ENCODE measurements at places on chromosomes 3 and 15.
A peak's percentile ranks its signal among the peaks of the same experiment; 100 is the strongest.

- H3K27me3 ChIP-seq = peaks cover 8% of the 10 kb centered on the region
- DNase-seq = no peak
- H3K4me1 ChIP-seq = peaks cover 4% of the 10 kb centered on the region
- no peak overlapping the region for H3K27ac ChIP-seq
- no peaks in the 10 kb centered on the region for H3K36me3 ChIP-seq
- H3K4me3 ChIP-seq = no peak overlapping the region
Observed at GRCh38 chr3:69443457-69443920, 57.6 kb upstream of the FRMD4B start.

DNA sequence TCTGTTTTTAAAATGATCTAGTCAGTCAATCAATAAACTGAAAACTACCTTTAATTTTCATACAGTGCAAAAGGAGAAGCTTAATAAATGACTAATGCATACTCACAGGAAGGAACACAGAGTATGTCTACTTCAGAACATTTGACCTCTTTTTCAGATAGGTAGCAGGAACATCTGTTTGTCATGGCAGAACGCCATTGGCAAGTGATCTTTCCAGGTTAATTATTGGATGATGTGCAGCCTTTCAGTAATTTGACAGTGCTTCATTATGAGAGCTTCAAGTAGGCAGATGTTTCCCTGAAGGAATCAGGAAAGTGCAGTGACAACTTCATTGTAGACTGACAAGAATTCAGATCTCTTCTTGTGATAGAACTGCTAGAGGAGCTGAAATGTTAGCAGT lies 325.0 kb downstream of the OTOL1 start:
- H3K27me3 ChIP-seq = no peaks in the 10 kb centered on the region
- DNase-seq = no peak
- H3K4me1 ChIP-seq = no peaks in the 10 kb centered on the region
- H3K27ac ChIP-seq = no peak overlapping the region

DNA sequence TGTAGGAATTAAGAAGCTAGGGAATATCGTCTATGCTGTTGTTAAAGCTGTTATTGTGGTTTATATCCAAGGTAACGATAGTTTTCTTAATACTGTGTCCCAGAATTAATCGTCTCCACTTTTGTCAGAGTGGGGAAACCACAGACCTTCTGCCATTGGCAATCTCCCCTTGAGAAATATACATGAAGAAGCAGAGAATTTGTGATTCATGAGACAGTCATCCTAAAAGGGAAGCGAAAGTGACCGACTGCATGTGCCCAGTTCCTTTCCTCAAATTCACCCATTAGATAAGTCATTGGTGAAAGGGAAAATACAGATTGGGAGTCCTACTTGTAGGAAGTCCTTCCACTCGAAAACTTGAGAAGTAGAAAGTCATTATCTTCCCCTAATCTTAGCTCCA lies 26.6 kb downstream of the DIPK2A start:
- H3K27ac ChIP-seq = no peak overlapping the region
- H3K27me3 ChIP-seq = no peaks in the 10 kb centered on the region
- no peak overlapping the region for H3K4me3 ChIP-seq
- peaks cover 11% of the 10 kb centered on the region for H3K36me3 ChIP-seq
- H3K4me1 ChIP-seq = no peaks in the 10 kb centered on the region
- DNase-seq = no peak

GRCh38 chr3:13349823-13350222 lies 70.3 kb downstream of the NUP210 start:
- peaks cover 83% of the 10 kb centered on the region for H3K36me3 ChIP-seq
- no peaks in the 10 kb centered on the region for H3K27me3 ChIP-seq
- H3K4me3 ChIP-seq = no peak overlapping the region
- DNase-seq = no peak

DNA sequence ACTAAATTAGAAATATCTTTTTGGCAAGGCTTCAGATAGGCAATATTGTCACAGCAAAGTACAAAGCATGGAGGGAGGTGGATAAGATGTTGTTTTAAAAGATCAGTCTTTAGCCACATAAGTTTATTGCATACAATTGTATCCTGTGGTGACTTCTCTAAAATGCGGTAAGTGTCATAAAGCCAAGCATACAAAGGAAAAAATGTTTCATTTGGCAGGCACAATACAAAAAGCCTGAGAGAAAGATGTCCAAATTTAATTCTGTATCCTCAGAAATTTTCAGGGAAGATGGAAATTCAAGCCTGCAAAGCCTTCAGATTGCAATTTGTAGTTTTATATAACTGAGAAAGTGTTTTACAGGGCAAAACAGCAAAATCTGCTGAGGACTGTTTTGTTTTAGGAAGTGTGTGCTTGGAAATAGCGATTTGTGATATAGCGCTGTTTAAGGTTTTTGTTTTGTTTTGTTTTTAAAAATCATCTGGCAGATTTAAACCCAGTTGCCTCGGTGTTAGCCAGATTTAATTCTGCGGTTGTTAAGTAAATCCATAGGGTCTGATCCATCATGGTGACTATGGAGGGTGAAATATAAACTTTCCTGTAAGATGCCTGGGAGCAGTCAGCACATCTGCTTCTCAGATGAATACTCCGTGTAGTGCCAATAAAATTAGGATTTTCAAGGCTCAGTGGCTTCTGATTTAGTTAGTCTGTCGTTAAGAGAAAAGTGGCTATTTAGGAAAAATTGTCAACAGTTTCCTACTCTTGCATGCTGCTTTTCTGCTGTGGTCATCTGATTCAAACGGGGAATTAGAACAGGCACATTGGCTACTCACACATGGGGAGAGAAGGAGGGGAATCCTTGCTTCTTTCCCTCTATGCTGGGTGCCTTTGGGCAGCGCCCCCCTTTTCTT lies 8.0 kb downstream of the KAT2B start:
- peaks cover 82% of the 10 kb centered on the region for H3K4me1 ChIP-seq
- H3K36me3 ChIP-seq = peaks cover 60% of the 10 kb centered on the region
- H3K27me3 ChIP-seq = no peaks in the 10 kb centered on the region
- peak overlapping the region; percentile 1 for H3K27ac ChIP-seq
- DNase-seq = no peak
- no peak overlapping the region for H3K4me3 ChIP-seq

DNA sequence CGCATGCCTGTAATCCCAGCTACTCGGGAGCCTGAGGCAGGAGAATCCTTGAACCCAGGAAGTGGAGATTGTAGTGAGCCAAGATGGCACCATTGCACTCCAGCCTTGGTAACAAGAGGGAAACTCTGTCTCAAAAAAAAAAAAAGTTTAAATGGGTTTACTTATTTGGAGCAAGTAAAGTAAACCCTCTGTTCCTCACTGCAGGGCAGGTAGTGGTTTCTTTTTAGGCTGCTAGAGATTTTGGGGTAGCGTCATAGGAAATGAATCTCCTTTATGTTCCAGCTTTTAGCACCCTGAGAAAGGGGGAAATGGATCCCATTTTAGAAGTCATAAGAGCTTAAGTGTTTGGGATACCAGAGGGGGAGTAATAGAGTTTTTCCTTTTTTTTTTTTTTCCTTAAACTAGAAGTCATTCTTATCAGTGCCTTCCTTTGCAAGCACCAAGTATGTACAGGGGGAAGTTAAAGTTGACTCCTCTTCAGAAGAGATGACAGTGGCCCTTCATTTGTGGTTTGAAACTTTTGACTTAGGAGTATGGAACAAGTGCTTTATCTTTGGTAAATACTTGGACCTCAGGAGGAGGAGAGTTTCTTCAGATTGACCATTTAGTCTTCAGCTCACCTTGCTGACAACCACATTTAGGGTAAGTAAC lies 8.0 kb downstream of the PXK start:
- DNase-seq = no peak
- H3K4me3 ChIP-seq = no peak overlapping the region
- peaks cover 39% of the 10 kb centered on the region for H3K36me3 ChIP-seq
- peak overlapping the region; percentile 22 for H3K27ac ChIP-seq

- H3K27ac ChIP-seq = peak overlapping the region; percentile 57
- H3K36me3 ChIP-seq = peaks cover 76% of the 10 kb centered on the region
- H3K27me3 ChIP-seq = no peaks in the 10 kb centered on the region
Observed at GRCh38 chr15:70091726-70092463, 5.8 kb downstream of the TLE3 start.

- H3K4me3 ChIP-seq = no peak overlapping the region
- H3K27ac ChIP-seq = no peak overlapping the region
- peak; percentile 43 for DNase-seq
- peaks cover 18% of the 10 kb centered on the region for H3K4me1 ChIP-seq
- H3K27me3 ChIP-seq = peaks cover 20% of the 10 kb centered on the region
Observed at GRCh38 chr3:46214751-46215352, 6.7 kb upstream of the CCR1 start.

- peaks cover 7% of the 10 kb centered on the region for H3K36me3 ChIP-seq
- no peak for DNase-seq
- H3K27me3 ChIP-seq = peaks cover 11% of the 10 kb centered on the region
- peaks cover 12% of the 10 kb centered on the region for H3K4me1 ChIP-seq
Observed at GRCh38 chr3:196971094-196971698, 2.6 kb upstream of the PIGZ start.

GRCh38 chr3:158830391-158830790 lies 28.5 kb downstream of the MFSD1 start:
- H3K27ac ChIP-seq = no peak overlapping the region
- no peaks in the 10 kb centered on the region for H3K36me3 ChIP-seq
- no peak for DNase-seq
- no peak overlapping the region for H3K4me3 ChIP-seq

- H3K36me3 ChIP-seq = no peaks in the 10 kb centered on the region
- no peaks in the 10 kb centered on the region for H3K4me1 ChIP-seq
- H3K27ac ChIP-seq = no peak overlapping the region
- DNase-seq = no peak
- no peak overlapping the region for H3K4me3 ChIP-seq
- H3K27me3 ChIP-seq = no peaks in the 10 kb centered on the region
Observed at GRCh38 chr3:85939074-85939482, 980.3 kb downstream of the CADM2 start.

GRCh38 chr15:91593067-91593466 lies 260.4 kb upstream of the SLCO3A1 start:
- H3K36me3 ChIP-seq = no peaks in the 10 kb centered on the region
- H3K27ac ChIP-seq = no peak overlapping the region
- H3K4me3 ChIP-seq = no peak overlapping the region
- H3K27me3 ChIP-seq = peaks cover 23% of the 10 kb centered on the region
- peaks cover 3% of the 10 kb centered on the region for H3K4me1 ChIP-seq
- no peak for DNase-seq

GRCh38 chr15:93997071-93997658 lies 234.2 kb upstream of the MCTP2 start:
- no peak for DNase-seq
- peaks cover 2% of the 10 kb centered on the region for H3K27me3 ChIP-seq
- H3K27ac ChIP-seq = no peak overlapping the region
- H3K4me3 ChIP-seq = no peak overlapping the region

DNA sequence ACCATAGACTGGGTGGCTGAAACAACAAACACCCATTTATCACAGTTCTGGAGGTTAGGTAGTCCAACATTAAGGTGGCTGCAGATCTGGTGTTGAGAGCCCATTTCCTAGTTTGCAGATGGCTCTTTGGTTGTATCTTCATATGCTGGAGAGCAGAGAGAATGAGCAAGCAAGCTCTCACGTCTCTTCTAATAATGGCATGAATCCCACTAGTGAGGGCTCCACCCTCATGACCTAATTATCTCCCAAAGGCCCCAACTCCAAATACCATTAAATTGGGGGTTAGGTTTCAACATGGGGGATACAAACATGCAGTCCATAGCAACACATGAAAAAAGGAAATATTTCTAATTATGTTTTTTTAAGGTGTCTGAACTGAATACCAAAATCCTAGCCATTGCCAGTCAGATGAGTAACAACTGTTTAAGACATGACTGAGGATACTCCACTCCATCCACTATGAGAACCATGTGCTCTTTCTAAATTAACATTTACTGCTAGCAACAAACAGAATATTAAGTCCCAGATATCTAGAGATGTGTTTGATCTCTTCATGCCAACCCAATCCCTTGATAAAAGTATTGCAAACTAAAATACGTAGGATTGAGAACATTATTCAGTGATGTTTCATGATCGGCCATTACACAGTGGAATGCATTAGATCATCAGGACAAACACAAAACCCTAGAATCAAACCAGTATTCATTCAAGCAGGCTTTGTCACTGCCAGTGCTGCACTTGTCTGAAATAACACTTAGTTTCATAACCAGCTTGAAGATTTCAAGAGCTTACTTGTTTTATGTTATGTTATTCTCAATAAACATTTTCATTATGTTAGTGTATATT lies 340.3 kb downstream of the SLC9A9 start:
- no peaks in the 10 kb centered on the region for H3K4me1 ChIP-seq
- no peaks in the 10 kb centered on the region for H3K36me3 ChIP-seq
- DNase-seq = no peak
- no peak overlapping the region for H3K4me3 ChIP-seq

DNA sequence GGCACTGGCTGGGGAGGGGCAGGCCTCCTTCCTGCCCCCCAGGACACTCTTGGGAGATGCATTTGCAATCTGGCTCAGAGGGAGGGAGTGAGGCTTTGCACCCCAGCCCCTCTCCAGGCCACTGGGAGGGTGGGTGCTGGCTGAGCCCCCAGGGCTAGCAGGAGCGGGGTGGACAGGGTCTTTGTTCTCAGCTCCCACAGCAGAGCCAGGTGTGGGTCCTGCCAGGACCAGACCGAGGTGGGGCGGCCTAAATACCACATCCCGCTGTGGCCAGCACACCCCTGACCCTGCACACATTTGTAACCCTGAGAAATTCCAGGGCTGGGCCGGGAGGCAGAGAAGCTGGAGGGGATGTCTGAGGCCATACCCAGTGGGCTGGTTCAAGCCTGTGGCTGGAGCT lies 41.0 kb downstream of the STARD5 start:
- H3K27ac ChIP-seq = no peak overlapping the region
- H3K27me3 ChIP-seq = no peaks in the 10 kb centered on the region
- H3K4me1 ChIP-seq = peaks cover 33% of the 10 kb centered on the region
- no peak overlapping the region for H3K4me3 ChIP-seq
- peaks cover 7% of the 10 kb centered on the region for H3K36me3 ChIP-seq
- no peak for DNase-seq

DNA sequence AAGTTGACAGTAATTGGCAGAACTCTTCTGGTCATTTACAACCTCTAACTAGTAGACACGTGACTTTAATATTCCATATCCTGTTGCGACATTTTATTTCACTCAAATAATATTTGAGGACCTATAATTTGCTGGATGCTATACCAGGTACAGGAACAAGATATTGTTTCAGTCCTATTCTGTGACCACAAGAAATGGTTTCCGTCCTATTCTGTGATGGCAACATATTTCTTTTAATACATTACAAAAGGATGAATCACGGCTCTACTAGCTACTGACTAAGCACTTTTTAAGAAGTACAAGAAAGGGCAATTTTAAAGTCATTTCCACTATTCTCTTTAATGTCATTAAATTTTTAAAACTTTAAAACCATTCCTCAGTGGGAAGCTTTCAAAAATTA lies 400.2 kb downstream of the CNTN3 start:
- DNase-seq = no peak
- no peaks in the 10 kb centered on the region for H3K4me1 ChIP-seq
- H3K27ac ChIP-seq = no peak overlapping the region
- H3K4me3 ChIP-seq = no peak overlapping the region

GRCh38 chr3:88775026-88775690 lies 332.3 kb upstream of the EPHA3 start:
- H3K36me3 ChIP-seq = no peaks in the 10 kb centered on the region
- H3K27me3 ChIP-seq = no peaks in the 10 kb centered on the region
- H3K4me3 ChIP-seq = no peak overlapping the region

DNA sequence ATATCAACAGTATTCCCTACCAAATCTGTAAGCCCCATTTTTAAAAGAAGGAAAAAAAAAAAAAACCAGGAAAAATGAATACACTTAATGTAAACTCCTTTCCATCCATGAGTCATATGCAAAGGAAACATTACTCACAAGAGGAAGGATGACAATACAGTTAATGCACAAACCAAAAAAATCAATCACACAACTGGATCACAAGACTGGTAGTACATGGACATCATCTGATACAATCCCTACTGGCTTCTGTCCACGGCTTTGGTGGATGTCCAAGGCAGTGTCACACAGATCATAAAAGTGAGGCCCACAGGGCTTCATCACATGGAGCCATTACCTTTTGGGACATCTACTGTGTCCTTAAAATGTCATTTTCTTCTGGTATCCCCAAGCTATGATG lies 44.0 kb downstream of the SUCLG2 start:
- H3K36me3 ChIP-seq = peaks cover 64% of the 10 kb centered on the region
- DNase-seq = no peak
